Esophagus squamous epithelium (tissue), 5 donors: ENCODE measurements at places on chromosomes 11 and 22. TPM values are rescaled to one million over a fixed set of nuclear protein-coding genes. Genes with fewer than 3 reads are reported as not detected.

MRPL40 gene
- total RNA-seq = 14.6 TPM

DNA sequence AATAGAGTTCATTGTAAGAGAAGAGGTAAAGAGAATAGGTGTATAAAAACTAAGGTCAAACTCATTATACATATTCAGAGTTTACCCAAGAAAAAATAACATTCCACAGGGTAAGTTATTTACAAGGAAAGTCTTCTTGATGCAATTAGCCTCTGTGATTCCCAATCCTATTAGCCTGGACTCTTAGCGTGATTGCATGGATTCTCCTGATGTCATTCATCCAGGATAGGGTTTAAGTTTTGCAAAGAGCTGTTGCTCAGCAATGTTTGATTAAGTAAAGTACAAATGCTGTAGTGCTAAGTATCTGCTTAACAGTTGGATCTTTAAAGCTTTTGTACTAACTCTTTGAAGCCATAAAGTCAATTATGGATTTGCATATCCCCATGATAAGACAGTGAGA lies 767.8 kb upstream of the LUZP2 start:
- no peak for DNase-seq

GRCh38 chr11:10019906-10020682 lies 273.9 kb downstream of the SBF2 start:
- DNase-seq = no peak

DNA sequence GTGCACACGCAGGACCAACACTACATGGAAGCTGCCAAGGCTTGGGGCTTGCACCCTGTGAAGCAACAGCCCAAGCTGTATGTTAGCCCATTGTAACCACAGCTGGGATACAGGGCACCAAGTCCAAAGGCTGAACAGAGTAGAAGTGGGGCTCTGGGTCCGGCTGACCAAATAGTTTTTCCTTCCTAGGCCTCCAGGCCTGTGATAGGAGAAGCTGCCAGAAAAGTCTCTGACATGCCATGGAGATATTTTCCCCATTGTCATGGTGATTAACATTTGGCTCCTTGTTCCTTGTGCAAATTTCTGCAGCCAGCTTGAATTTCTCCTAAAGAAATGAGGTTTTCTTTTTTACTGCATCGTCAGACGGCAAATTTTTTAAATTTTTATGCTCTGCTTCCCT lies 941.2 kb downstream of the FAM181B start:
- no peak for DNase-seq

- DNase-seq = no peak
Measured at GRCh38 chr11:126280595-126280994, 2.3 kb upstream of the TIRAP start.
